ENCODE measurements at places on chromosomes 13 and 19.

DNA sequence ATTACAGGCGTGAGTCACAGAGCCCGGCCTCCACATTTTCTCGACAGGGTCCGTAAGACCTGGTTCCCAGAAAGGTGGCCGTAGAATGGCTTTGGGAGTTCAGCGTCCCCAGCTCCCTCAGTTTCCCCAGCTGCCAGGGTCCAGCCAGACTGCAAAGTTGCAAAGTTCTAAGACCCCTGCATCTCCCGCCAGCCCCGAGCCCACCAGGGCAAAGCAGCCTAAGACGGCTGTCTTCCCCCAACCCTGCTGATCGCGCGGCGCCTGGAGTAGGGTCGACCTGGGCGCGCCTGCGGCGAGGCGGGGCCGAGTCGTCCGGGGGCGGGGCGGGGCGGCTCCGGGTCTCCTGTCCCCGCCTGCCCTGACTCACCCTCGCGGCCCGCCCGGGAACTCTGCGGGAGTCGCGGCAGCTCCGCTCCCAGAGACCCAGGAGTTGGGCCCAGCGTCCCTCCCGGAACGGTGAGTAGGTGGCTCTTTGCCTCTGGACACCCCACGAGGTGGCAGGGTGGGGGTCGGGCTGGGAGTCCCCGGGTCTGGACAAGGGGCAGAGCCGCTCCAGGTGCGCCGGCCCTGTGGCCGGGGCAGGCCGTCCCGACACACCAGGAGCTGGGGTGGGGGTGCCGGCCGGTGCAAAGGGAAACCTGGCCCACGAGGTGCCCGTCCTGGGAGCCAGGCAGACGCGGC lies at the start of gene LRRC8E:
LRRC8E (plus strand) TSS at position 366 of the 681 bp plus-strand sequence. CDS start 7,094 bp downstream, outside the sequence.
- DNase-seq: no peak

DNA sequence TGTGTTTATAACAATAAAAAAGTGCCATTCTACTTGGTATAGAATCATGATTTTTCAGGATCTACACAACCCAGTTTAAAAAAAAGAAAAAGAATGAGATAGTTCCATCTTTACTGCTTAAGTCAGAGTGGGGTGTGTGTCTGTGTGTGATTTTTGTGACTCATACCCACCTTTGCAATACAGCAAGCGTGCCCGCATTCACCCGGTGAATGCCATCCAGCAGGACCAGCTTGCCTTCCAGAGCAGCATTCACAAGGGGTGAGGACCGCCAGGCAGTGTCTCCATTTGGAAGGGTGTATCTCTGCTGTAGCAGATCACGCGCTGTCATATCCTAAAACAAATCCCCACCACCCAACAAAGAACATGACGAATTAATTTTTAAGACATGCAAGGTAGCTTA lies 127.7 kb downstream of the VWA8 start:
- no peak for DNase-seq

GRCh38 chr13:43127103-43127798 lies 103.9 kb downstream of the DNAJC15 start:
- no peak for DNase-seq

DNA sequence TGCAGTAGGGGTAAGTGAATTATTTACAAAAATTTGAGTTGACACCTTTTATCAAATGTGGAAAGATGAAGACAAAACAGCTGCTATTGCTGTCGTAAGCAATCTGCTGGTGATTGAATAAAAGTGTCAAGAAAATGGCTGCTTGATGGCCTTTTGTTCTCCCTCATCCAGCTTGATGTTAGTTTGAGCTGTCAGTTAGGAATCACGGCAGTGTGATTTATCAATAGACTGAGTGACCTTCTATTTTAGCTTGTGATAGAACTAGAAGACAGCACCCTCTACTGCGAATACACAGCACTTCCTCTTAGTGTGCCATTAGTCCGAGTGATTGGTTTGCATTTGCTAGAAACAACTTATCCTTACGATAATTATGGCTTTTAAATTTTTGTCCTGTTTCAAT lies 76.3 kb downstream of the MZT1 start:
- no peak for DNase-seq

- DNase-seq: no peak
Observed at GRCh38 chr19:20558011-20558410, 7.6 kb downstream of the ZNF737 start.

DNA sequence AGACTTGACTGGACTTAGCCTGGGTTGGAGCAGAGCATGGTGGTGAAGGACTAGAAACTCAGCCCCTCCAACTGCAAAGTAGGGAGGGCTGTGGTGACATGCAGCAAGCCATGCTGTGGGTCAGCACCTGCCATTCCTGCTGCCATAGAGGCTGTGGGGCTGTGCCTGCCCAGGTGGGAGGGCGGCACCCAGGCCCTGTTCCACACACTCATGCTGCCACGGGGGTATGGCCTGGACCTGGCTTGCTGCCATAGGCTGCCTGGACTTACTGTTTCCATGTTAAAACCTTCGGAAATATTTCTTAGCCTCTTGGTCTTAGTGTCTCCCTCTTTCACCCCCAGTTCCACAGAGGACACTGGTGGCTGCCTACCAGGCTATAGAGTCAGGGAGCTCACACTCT lies 29.3 kb downstream of the CILP2 start:
- no peak for DNase-seq

DNA sequence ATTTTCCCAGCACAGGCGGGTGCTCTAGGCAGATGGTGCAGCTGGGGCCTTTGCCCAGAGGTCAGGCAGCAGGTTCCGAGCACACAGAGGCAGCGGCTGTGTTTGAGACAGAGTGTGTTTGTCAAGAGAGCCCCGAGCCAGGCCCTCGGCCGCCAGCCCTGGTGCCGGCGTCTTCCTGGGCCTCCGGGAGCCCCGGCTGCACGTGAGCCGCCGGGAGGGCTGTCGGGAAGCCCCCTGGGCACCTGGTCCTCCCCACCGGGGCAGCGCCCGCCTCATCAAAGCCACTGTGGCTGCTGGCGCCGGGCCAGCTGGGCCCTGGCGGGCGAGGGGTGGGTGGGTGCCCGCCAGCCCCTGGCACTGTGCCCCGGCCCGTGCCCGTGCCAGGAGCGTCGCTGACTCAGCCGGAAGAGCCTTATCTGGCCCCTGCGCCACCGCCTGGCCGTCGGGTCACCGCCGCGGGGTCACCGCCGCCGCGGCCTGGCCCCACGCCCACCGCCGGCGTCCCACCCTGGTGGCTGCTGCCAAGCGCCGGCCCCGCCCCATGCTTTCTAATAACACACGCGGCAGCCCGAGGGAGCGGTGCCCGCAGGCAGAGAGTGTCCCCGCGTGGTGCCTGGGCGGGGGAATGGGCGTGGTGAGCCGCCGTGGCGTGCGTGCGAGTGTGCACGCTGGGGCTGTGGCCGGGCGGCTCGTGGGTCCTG lies 14.9 kb downstream of the ARID3A start:
- no peak for DNase-seq

DNA sequence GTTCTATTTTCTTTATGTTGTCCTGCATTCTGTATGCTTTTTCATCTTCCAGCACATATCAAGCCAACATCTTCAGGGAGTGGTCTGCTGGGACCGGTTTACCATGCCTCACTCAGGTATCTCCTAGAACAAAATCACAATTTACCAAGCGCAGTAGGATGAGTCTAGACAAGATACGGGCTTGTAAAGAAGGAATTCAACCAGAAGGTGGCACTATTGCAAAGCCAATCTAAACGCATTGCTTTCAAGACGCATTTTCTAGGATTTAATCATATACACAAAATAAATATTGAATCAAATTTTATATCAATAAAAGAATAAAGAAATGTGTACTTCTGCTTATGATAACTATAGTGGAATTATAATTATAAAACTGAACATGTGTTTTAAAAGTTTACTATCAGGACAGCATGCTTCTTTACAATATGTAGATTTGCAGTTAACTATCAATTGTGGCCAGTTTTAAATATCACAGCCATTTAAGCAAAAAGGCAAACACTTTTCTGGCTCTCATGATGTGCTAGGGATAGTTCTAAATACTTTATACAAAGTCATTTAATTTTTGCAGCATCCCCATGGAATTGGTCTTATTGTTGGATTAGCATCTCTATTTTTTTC lies 16.1 kb upstream of the TPP2 start:
- DNase-seq: peak; percentile 15

- DNase-seq: no peak
Observed at GRCh38 chr19:57302020-57302465, 18.2 kb upstream of the ZNF543 start.

- no peak for DNase-seq
Observed at GRCh38 chr13:64778002-64778401, 2452.1 kb downstream of the PCDH9 start.

GRCh38 chr19:51024924-51025323 lies 1.5 kb downstream of the KLK11 start:
- no peak for DNase-seq

DNA sequence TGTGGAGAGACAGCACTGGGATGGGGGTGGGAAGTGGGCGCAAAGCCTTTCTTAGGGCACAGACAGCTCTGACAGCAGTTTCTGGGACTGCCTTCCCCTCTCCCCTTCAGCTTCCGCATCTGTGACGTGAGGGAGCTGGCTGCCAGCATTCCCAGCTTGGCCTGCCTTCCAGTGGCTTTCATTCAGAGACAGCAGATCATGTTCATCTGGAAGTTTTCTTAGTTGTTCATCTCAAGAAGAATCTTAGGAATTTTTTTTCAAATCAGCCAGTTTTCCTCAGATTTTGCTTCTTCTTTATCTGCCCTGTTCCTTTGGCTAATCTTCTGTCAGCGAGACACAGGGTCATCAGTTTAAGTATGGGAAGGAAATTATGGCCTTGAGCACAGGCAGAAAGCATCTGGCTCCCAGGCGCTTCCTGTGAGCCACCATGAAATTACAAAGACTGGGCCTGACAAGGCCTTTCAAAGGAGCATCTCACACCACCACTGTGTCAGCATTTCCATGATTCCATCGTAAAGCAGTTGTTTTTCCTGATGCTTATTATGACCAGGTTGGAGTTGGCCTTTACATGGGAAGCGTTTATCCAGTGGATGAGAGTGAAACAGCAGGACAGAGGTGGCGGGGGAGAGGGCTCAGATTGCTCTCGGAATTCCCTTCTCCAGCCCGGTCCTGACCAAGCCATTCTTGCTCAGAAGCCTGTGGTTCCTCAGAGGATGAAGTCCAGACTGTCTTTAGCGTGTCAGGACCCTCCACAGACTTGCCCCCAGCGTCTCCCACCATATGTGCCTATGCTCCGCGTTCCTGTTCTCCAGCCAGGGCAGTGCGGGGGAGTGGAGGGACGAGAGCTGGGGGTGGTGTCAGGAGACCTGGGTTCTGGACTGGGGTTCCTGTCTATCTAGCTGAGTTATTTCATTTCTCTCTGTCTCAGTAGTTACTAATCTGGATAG lies 43.6 kb downstream of the ARHGAP35 start:
- no peak for DNase-seq

GRCh38 chr19:38402623-38402966 lies 298 bp upstream of the FAM98C start:
- DNase-seq: no peak

DNA sequence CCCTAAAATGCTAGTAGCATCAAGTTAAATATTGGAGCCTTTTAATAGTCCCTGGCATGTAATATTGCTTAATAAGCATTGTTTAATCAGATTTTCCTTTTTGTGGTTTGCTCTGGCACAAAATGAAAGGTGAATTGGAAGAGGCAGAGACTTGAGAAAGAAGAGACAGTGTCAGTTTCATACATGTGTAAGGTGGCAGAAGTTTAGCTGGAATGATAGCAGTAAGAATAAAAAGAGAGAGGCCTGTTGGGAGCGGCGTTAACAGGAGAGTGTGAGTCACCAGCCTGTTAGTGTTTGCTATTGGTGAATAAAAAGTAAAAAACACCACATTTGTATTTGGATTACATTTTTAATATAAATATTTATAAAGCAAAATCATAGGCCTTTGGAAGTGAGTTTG lies 145.3 kb downstream of the PDS5B start:
- no peak for DNase-seq

DNA sequence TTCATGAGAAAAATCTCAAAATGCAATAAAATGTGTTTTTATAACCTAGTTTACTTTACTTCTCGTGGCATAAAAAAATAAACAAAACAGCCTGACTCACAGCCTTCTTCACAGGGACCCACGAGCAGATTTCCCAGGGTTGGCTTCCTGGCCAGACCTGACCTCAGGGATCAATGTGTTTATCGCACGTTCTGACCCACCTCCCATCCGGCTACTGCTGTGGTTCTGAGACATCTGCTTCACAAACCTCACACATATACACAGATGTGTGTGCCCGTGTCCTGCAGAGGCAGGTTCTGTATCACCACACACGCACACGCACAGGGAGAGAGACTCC lies 118.3 kb downstream of the COL4A2 start:
- DNase-seq: no peak

DNA sequence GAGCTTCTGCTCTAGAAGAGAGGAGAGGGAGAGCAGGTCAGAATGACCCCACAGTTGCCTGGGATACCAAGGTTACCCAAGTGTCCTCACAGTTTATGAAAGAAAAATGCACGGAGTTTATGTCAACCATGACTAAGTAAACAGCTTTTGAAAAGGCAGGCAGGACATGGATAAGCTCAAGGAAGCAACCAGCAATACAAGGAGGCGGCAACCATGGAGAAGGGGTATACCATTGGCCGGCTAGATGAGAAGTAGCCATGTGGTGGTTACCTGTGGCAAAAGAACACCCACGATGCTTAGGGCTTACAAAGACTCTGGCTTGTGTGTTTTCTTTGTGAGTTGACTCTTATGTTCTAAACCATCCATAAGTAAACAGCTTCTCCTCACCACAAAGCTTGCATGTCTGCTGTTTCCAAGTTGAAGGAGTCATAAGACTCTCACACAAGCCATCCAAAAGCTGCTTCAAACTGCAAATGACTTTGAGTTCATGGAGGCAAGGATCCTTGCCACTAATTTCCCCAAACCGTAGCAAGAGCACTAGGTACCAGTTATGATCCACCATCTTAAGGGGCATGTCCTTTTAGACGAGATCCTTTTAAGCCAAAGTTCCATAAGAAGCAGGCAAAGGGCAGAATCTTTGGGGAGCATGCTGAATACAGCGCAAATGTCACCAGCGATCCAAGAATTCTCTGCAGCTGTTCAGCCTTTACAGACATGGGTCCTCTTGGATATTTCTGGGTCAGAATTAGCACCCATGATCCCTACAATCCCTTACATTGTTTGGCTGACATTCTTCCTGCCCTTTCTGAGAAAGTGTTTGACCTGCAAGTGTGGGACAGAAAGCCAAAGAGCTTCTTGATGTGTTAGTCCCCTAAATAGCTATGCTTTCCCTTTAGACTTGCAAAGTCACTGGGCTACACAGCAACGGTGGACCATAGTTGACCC lies 74.8 kb upstream of the IPO5 start:
- no peak for DNase-seq

- no peak for DNase-seq
Observed at GRCh38 chr13:56869671-56870070, 271.0 kb upstream of the PRR20A start.

- no peak for DNase-seq
Observed at GRCh38 chr19:8611391-8611876, 919 bp upstream of the ADAMTS10 start.

DNA sequence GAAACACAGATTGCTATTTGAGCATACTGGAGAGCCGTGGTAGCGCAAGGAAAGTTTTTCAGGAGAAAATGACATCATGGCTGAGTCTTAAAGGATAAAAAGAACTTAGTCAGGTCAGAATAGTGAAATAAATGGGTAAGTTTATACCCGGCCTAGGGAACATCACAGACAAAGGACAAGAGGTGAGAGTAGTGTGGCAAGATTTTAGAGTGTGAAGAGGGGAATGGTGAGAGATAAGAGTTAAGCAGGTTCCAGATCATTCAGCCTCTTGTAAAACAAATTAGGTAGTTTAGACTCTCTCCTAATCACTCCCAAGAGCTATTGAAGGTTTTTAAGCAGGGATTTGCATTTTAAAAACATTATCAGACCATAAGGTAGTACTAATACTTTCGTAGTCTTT lies 116.0 kb upstream of the MAB21L1 start:
- DNase-seq: no peak

Data from GM06990 (cell line).